SK-N-DZ (cell line): ENCODE measurements at places on chromosomes 4 and X.

- no peak for DNase-seq
Measured at GRCh38 chr4:15349531-15349935, 78.3 kb upstream of the C1QTNF7 start.

DNA sequence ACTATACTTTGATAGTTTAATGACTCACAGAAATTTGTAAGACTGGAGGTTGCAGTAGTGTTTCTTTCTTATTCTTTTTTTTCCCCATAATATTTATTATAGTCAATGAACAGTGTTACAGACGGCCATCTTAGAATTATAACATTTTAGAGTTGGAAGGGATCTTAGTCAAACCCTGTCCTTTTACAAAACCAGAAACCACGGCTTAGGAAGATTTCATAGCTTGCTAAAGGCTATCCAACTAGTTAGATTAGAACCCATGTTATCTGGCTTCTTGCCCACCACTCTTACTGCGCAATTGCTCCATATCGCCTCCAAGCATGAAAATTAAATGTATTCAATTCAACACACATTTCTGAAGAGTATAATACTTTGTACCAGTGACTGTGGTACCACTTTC is 1.1 kb downstream of the XIAP start:
- DNase-seq = no peak

- no peak for DNase-seq
Measured at GRCh38 chr4:184434021-184434420, 40.3 kb downstream of the IRF2 start.

GRCh38 chr4:683982-684622 is 4.8 kb downstream of the SLC49A3 start:
- DNase-seq = peak; percentile 56
